Fibroblast of upper back skin (primary cell): ENCODE measurements at places on chromosomes 1 and 21.

GRCh38 chr1:209176866-209177430 lies 406.6 kb upstream of the CAMK1G start:
- no peak for DNase-seq

- no peak for DNase-seq
These were observed 152.2 kb downstream of the TNR start for GRCh38 chr1:175591083-175591743.

- DNase-seq = no peak
These were observed 27.7 kb upstream of the LRRC7 start for GRCh38 chr1:69540052-69540451.

DNA sequence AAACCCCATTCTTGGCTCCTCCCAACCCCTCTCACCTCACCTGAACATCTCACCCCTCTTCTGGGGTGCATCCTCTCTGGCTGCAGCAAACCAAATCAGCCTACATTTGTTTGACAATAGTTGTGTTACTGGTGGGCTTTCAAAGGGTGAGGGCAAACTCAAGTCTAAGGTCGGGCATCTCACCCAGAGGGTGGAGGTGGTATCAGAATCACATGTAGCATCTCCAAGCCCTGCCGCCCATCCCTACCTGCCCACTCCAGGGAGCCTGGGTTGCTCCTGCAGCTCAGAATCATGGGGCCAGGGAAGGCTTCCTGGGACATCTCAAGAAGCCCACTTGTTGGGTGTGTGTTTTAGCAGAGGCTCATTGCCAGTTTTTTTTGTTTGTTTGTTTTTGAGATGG lies 35.8 kb downstream of the PGBD5 start:
- DNase-seq = no peak

GRCh38 chr1:219791766-219792165 lies 136.6 kb downstream of the SLC30A10 start:
- DNase-seq = no peak

DNA sequence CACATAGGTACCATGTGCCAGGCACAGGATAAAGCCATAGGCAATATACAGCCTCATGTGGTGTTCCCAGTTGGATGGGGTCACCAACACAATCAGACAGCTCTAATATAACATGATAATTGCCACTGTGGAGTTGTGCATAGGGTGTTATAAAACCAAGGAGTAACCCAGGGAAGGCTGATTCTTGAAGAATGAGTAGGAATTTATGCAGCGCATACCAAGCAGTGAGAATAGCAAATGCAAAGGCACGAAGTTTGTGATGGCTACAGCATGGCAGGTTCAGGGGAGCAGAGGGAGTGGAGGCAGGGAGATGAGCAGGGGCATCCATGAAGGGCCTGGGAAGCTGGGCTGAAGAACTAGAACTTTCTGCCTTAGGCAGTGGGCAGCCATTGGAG lies 20.4 kb upstream of the SLC2A1 start:
- no peak for DNase-seq

DNA sequence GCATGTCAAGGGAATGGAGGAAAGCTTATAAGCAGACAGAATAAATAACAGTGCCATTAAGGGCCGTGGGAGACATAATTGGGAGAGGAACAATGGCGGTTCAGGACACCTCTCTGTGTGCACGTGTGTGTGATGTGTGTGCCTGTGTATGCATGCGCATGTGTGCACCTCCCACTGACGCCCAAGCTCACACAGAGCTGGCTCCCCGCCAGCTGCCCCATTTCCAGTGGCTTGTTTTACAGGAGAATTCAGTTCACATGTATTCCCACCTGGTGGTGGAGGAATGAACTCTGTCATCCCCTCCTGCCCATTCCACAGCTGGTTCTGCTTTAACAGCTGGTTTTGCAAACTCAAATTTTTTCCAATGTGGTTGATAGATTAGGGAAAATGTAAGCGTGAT lies 262.2 kb downstream of the AJAP1 start:
- no peak for DNase-seq

DNA sequence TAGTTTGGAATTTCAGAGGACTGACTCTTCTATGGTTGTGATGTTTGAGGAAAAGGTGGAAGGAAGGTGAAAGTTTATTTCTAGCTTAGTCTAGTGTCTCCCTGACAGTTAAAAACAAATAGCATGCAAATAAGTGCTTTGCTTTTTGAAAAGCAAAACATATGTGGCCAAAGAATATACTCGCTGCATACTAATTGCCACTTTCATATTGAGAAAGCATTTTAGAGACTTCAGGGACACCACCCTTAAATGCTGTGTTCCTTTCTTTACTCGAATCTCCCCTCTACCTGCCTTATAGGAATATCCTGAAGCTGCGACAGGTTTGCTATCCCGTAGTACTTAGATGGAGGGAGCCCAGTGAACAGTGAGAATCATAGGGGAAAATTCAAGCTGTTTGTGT lies 23.2 kb downstream of the GLUL start:
- no peak for DNase-seq

DNA sequence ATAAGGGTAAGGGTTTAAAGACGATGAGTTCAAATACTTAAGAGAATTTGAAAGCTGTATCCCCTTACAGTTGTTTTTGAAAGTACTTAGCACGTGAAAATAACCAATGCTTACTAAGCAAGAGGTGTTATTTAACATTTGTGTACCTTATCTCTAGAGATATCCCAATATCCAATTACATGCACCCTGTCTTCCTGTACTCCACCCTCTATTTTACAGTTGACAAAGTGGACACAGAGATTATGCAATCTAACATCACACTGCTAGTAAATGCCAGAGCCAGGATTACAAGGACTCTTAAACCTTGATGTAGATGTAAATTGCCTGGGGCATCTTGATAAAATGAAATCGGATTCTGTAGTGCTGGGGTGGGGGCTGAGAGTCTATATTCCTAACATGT lies 72.0 kb downstream of the GDAP2 start:
- DNase-seq = no peak

- no peak for DNase-seq
These were observed 12.1 kb upstream of the PIGV start for GRCh38 chr1:26775666-26776065.

GRCh38 chr1:200174525-200175295 lies 147.2 kb downstream of the NR5A2 start:
- no peak for DNase-seq

GRCh38 chr1:9690440-9691107 lies 39.0 kb downstream of the PIK3CD start:
- DNase-seq = no peak

GRCh38 chr1:63238721-63239120 lies 83.6 kb upstream of the FOXD3 start:
- DNase-seq = no peak

GRCh38 chr1:30271401-30272276 lies 451.7 kb downstream of the MATN1 start:
- DNase-seq = no peak

- no peak for DNase-seq
These were observed at the start of gene C1orf94 for GRCh38 chr1:34176830-34177603. Gene C1orf94 (plus strand): TSS chr1:34176907. CDS start chr1:34177790, 883 bp downstream.

DNA sequence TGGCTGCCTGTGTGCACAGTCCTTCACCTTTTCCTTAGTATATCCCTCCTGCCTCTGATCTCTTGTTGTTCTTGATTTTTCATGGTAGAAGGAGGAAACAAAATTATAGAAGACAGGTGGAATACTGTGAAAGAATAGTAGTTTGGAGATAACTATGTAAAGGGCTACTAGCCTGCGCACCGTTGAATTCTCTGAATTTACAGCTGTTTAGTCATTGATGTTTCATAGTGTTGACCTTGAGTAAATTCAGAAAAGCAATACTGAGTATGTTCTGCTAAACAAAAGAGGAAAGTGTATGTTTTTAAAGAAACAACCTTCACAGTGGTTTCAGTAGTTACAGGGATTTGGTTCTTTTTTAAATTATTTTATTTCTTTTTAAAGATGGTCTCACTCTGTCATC lies 18.1 kb downstream of the CAMTA1 start:
- no peak for DNase-seq

- DNase-seq = no peak
These were observed 20.3 kb upstream of the MPZL1 start for GRCh38 chr1:167701510-167701909.
